ENCODE measurements at places on chromosomes 13 and 19.

- DNase-seq = no peak
These were observed 1116.2 kb downstream of the DIAPH3 start for GRCh38 chr13:59047546-59047945.

DNA sequence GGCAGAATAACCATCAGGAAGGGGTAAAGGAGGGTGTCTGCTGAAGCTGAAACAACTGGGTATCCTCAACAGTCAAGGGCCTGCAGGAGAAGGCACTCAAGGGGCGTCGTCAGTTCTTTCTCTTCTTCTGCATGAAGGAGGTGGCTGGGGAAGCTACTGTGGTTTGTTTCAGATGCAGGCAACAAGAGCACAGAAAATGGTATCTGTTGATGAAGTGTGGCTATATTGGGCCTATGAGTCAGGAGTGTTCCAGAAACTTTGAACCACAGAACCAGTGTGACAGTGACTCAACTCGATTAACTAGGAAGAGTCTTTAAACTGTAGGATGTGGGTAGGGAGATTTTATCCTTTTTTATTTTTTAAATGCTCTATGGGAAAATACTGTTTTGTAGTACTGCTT, 686.3 kb downstream of the FGF9 start:
- no peak for DNase-seq

- no peak for DNase-seq
These were observed 2.7 kb upstream of the CAPS start for GRCh38 chr19:5911366-5911765.

DNA sequence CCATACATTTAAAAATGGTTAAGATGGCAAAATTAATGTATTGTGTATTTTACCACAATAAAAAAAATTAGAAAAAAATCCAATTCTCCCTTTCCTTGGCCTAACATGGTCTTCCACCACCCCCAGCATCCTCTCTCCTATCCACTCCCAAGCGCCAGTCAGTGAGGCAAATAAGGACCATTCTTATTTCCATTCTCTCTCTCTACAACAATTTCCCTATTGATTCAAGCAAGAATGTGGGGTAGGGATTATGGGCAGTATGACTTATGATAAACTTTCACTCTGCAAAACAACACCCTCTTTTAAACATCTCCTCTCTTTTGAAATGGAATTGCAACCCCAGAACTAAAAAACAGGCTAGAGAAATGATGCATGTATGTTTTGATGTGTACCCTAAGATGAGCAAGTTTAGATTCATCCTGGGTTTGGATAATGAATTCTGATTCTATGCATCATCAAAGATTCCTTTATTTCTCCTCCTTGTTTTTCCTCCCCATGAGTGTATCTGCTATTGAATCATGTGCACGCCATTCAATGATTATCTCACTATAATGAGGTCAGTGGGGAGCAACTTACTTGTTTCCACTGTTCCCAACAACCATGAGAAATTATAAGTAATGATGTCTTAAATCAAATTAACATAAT, 3.5 kb downstream of the STARD13 start:
- DNase-seq = no peak

GRCh38 chr19:50327013-50327412, 2.2 kb downstream of the KCNC3 start:
- DNase-seq = no peak

DNA sequence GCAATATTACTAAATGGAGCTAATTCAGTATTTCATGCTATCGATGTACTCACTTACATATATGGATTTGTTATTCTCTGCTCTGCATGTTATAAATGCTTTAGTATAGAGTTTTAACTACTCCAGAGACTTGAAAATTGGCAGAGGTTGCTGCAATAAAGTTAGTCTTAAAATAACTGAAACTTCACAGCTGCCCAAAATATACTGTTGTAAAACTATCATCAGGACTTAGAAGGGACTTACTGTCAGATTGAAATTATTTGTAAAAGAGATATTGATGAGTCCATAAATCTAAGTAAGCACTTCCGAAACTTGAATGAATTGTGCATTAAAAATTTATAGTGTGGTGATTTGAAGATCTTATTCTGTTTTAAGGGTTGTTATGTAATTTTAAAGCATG, 1178.2 kb upstream of the PCDH20 start:
- no peak for DNase-seq

GRCh38 chr13:98460516-98460915, 116.4 kb downstream of the STK24 start:
- DNase-seq = no peak

- DNase-seq = no peak
These were observed 119.3 kb downstream of the COL4A1 start for GRCh38 chr13:110187641-110188161.

DNA sequence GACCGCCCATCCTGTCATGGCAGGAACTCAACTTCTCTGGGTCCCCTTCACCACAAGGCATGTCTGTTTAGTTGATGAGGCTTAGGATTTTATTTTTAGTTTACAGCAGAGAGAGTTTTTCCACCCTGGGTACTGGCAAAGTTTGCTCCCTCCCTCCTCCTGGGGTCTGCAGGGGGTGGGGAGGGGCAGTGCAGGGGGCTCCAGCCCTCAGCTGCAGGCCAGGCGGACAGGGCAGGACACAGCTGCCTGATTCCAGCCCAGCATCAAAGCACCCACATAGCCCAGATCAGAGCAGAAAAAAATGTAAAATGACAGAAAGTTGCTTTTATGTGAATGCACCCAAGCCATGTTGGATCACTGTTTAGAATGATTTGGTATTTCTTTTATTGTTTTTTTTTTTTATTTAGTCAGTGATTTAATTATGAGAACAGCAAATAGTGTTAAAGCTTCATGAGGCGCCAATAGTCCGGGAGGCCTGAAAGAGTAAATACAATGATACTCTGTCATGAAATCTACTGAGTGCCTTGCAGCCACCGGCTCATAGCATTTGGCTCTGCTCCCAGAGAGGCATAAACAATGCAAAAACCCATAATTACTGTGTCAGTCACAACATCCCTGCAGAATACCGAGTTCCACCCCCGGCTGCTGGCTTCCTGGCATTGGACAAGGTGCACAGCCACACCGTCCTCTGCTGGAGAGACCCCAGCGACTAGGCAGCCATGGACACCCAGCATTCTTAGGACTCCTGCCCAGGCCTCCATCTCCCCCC, 923.5 kb downstream of the UQCRFS1 start:
- peak; percentile 91 for DNase-seq

DNA sequence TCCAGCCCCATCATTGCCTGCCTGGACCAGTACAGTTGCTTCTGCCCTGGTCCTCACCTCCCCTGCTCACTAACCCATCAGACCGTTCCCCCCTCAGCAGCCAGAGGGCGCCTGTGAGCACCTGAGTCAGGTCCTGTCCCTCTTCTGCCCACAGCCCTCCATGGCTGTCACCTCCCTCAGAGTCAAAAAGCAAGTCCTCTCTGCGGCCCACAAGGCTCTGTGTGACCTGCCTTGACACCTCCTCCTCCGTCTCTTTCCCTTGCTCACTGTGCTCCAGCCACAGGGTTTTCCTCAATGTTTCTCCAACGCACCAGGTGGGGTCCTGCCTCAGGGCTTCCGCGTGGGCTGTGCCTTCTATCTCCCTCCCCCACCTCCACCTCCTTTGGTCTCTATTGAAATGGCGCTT, 29.4 kb upstream of the PTPRS start:
- no peak for DNase-seq

DNA sequence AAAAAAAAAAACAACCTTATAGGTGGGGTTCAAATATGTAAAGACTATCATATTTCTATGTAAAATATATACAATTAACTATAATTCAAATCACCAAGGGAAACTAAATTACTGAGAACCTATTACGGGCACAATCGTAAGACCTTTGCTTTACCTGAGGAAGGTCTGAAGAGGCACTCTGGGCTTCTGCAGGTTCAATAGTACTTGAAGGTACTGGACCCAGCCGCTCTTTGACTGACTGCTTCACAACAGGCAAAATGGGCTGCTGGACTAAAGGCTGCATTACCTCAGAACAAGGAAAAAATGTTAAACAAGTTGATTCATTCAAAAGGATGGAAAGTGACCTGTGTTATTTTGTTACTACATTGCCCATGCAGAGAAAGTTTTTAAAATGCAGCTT, 51.8 kb downstream of the RBM26 start:
- no peak for DNase-seq

GRCh38 chr19:57537953-57538547, 10.9 kb downstream of the ZNF549 start:
- DNase-seq = no peak

- DNase-seq = no peak
These were observed 62.3 kb downstream of the CCDC70 start for GRCh38 chr13:51923983-51924539.

- no peak for DNase-seq
These were observed 465.7 kb downstream of the SLITRK6 start for GRCh38 chr13:85333506-85334020.

DNA sequence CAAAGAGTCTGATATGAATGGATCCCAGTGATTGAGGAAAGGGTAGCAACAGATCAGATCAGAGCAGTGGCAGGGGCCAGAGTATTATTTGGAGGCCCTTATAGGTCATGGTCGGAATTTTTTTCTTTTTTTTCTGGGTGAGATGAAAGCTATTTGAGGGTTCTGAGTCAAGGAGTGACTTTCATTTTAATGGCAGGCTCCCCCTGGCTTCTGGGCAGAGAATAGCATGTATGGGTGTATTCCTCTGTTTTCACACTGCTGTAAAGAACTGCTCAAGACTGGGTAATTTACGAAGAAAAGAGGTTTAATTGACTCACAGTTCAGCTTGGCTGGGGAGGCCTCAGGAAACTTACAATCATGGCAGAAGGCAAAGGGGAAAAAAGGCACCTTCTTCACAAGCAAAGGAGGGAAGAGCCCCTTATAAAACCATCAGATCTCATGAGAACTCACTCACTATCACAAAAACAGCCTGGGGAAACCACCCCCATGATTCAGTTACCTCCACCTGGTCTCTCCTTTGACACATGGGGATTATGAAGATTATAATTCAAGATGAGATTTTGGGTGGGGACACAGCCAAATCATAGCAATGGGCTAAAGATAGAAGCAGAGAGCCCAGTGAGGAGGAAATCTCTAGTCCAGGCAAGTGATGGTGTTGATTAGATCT, 3.0 kb upstream of the SLC6A16 start:
- no peak for DNase-seq

DNA sequence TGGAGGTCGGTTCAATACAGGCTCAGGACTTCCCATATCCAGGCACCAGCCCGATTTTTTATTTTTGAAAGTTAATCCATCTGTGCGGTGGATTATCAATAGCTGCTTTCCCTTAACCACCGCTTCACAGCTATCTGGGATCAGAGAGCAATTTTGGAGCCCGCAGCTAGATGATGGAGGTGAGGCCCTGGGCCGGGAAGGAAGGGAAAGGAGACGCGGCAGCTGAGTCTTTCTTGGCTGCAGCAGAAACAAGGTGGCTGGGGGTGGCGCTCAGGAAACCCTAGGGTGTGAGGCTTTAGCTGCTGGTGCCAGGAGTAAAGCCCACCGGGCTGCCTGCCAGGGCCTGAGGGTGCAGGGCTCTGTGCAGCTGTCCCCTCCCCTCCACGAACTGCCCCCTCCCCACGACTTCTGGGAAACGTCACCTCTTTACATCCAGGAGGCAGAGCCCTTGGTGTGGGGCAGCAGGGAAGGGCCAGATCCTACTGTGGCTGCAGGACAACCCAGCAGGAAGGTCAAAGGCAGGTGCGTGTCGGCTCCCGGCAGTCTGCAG, 307.0 kb downstream of the ZNF536 start:
- DNase-seq = no peak

GRCh38 chr13:95193509-95194230, 107.6 kb downstream of the ABCC4 start:
- no peak for DNase-seq

- peak; percentile 36 for DNase-seq
These were observed 110.5 kb downstream of the COG6 start for GRCh38 chr13:39765801-39766463.

DNA sequence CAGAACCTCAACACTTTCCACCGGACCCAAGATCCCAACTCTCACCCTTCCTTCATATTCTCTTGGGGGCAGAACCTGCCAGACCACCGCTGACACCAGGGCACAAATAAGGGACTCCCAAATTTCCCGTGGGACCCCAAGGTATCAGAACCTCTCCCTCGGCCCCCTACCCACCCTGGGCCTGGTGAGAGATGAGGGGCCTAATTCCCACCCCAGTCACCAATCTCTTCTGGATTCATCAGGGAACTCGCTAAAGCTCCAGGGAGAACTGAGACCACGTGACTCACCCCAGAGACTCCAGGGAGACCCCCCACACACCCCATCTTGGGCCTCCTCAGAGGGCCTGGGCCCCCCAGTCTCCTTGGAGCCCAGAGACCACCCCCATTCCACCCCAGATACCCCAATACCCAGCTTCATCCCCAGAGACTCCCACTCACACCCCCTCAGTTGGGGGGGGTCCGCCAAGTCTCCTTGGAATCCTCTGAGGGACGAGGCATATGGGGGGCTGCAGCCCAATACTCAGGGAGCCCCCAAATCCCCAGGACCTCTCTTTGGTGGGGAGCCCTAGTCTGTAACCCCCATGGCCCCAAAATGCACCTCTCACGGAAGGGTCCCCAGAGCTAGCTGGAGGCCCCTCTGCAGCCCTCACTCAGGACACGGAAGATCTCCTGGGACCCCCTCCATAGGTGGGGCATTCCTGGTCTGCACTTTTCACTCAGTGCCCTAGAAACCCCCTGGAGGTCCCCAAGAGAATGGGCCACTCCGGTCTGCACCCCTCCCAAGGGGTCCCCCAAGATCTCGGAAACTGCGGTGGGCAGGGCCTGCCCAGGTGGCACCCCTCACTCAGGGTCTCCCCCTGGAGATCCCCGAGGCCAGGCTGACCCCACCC, 1.6 kb downstream of the LMNB2 start:
- no peak for DNase-seq

DNA sequence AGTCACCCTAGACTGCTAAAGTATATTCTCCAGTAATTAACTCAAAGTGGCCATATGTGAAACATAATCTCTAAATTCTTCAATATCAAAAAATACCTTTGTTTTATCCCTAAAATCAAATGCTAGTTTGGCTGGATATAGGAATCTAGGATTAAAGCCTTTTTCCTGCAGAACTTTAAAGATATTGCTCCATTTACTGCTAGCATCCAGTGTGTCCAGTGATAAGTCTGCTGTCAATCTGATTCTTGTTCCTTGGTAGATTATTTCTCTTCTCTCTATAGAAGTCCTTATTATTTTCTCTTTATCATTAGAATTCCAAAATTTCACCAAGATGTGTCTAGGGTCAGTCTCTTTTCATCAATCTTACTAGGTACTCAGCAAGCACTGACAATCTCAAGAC, 384.6 kb downstream of the FGF14 start:
- no peak for DNase-seq

DNA sequence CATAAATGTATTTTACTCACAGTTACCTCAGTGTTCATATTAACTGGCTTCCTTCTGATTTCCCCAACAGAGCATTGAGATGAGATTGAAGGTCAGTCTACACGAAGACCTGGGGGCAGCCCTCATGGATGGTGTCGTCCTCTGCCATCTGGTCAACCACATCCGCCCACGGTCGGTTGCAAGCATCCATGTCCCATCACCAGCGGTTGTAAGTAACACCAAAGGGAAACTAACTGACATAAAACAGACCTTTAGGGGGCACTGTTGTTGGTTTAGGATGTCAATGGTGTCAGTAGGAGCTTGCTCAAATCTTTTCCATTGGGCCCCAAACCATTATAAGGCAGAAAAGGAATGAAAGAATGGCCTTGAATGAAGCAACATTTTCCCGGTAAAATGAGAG, 68.2 kb downstream of the ESD start:
- no peak for DNase-seq

Measured in NCI-H1436 treated with DMSO at 0.1 percent for 48 hours (cell line).